ENCODE measurements at places on chromosomes 2 and 18.

DNA sequence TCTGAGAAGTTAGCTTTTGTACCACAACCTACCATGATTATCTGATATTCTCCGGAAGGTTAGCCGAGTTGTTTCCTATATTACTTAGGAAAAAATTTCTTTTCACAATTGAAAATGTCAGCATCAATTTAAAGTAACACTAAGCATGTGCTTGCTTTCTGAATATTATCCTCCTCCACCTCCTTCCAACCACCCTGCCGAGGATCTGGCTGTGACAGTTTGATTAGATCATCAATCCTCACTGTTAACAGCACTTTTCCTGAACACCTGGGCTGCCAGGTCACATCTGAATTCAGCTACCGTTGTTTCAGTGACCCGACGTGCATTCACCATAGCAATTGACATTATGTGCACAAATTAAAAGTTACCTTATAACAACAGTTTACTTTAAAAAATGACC is 207.0 kb downstream of the ZNF407 start:
- DNase-seq = no peak

DNA sequence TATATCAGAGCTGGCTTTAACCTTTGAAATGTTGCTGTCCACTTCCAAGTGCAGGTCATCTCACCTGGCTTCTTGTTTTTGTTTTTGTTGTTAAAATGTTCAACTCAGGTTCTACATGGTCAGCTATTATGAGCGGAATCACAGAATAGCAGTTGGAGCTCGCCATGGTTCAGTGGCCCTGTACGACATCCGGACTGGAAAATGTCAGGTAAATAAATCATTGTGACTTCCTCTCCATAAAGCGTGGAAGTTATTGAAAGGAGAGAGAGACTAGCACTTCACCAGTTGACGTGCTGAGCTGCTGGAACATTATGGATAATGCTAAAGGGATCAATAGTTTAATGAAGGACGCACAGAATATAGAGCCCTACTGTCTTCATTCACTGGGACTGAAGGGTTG is 184.6 kb upstream of the BOD1L2 start:
- no peak for DNase-seq

GRCh38 chr2:181281206-181281832 is 175.9 kb upstream of the ITGA4 start:
- no peak for DNase-seq

- DNase-seq = no peak
Measured at GRCh38 chr2:74146929-74147726, 584 bp downstream of the BOLA3 start.

- DNase-seq = no peak
Measured at GRCh38 chr2:124753842-124754241, 728.8 kb downstream of the CNTNAP5 start.

DNA sequence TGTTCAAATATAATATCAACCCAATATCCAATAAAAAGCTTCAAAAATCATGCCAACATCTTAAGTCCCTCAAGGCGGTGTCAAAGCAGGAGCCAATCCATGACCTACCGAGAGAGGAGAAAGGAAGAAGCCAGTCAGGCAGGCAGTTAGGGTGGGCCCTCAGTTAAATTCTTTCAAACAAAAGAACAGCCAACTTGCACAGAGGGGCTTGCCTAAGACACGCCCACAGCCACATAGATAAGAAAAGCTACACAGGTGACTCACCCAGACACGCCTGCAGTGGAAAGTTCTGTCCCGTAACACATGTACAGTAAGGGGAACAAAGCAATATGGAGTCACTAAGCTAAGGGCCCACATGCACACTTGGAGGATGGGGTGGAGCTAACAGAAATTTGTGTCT is 61.3 kb downstream of the SP110 start:
- DNase-seq = no peak

GRCh38 chr18:9494778-9495331 is 19.5 kb downstream of the RALBP1 start:
- no peak for DNase-seq

DNA sequence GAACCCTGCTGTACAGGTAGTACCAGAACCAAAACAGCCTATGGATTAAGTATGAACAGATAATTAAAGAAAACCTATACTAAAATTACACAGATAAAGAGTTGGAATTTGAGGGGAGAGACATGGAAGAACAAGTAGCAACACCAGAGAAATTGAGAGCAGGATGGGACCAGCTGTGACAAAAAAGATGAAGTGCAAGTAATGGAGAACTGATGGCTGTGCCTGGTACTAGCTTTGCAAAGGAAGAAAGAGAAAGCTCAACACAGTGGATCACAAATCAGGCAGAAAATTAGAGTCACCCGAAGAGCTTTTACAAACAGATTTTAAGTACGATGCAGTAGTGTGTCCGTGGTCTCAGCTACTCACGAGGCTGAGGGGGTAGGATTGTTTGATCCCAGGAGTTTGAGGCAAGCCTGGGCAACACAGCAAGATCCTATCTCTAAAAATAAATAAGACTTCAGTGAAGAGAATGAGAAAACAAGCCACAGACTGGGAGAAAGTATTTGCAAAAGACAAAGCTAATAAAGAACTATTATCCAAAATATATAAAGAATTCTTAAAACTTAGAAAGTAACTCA is 46.5 kb downstream of the CUL3 start:
- DNase-seq = no peak

GRCh38 chr18:39845631-39846030 is 2109.4 kb upstream of the PIK3C3 start:
- no peak for DNase-seq

DNA sequence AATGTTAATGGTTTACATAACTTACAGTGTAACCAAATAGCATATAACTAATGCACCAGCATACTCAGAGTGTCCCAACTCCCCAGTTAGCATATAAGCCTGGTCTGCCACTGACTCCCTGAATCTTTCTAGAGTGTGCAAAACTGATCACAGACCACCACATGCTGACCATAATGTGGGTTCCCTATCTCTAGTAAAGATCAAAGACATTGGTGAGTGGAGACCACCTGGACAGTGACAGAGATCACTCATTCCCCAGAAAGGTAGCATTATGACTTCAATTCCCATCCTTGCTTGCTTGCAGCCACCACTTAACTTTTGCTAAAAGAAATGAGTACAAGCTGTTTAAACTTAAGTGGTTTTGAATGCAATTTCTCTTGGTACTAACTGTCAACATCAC is 39.0 kb downstream of the KANSL1L start:
- no peak for DNase-seq

DNA sequence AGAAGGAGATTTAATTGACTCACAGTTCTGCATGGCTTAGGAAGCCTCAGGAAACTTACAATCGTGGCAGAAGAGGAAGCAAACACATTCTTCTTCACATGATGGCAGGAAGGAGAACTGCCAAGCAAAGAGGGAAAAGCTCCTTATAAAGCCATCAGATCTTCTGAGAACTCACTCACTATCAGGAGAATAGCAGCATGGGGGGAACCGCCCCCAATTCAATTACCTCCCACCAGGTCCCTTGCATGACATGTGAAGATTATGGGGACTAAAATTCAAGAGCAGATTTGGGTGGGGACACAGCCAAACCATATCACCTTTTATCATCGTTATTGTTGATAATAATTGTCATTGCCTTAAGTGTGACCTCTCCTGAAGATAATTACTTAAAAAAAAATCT is 197.9 kb upstream of the SLC14A2 start:
- DNase-seq = no peak

- DNase-seq = no peak
Measured at GRCh38 chr2:238571661-238572372, 145.1 kb downstream of the ASB1 start.

DNA sequence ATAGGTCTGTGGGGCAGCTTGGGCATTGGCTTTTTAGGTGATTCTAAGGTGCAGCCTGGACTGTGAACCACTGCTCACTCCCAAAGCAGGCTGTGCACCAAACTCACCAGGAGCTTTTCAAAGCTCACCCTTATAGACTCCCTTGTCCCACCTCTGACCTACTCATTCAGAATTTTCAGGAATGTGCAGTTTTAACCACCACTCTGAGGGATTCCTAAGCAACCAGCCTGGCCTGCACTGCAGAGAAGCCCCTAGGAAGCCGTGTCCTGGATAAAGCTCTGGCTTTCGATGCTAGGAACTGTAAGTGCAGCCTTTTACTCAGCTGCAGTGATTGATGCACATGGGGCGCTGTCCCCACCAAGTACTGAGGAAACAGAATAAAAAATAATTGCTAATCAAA is 33.0 kb downstream of the MRO start:
- no peak for DNase-seq

GRCh38 chr18:23237524-23238151 is 102.4 kb downstream of the CABLES1 start:
- DNase-seq = peak; percentile 4

- no peak for DNase-seq
Measured at GRCh38 chr18:65659312-65659711, 91.5 kb upstream of the CDH7 start.

- DNase-seq = peak; percentile 9
Measured at GRCh38 chr2:121650315-121650930, 1.2 kb upstream of the CLASP1 start.

DNA sequence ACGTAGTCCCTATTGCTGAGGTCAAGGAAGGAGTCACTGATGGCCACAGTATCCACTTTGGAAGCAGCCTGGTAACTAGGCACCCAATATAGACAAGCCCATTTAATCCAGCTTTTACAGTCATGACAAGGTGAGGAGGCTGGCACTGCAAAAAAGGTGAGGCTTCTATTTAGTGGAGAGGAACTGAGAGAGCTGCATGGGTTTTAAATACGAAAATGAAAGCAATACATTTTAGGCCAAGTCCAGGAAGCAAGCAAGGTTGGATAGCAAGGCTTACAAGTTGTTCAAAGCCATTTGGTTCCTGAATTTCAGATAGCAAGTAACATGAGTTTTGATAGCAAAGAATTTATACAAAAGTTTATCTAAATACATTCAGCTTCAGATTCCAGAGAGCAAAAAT is 80.4 kb downstream of the SGPP2 start:
- no peak for DNase-seq

- DNase-seq = no peak
Measured at GRCh38 chr2:199762963-199763362, 88.0 kb downstream of the FTCDNL1 start.

DNA sequence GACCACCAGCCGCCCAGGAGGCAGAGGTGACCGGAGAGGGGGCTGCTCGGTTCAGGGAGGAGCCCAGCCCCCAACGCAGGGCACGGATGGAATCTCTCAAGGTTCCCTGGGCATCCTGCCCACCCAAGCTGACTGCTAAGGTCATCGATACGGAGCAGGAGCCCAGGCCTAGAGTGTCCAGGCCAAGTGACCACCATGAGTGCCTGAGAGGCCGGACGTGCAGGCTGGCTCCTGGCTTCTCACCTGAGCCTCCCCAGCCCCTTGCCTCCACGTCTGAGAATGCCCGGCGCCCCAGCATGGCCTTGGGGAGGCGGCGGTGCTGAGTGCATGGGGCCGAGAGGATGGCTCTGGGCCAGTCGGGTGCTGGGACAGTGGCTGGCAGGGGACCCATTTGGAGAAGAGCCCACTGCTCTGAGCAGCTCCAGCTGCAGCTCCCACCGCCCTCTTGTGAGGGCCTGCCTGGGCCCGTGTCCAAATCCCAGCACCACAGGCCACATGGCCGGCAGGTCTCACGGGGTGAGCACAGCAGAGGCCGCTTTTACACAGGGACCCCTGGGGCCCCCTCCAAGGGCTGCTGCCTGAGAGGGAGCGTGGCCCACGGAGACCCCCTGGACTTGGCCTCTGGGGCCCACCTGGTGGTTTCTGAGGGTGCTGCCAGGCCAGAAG is 102.8 kb upstream of the CTDP1 start:
- DNase-seq = no peak

GRCh38 chr18:58793361-58793760 is 71.3 kb upstream of the ZNF532 start:
- no peak for DNase-seq
